Fibroblast of villous mesenchyme (primary cell): ENCODE measurements at places on chromosomes 1 and 21.

GRCh38 chr1:84156210-84156621 lies 12.1 kb downstream of the PRKACB start:
- peak; percentile 74 for DNase-seq

DNA sequence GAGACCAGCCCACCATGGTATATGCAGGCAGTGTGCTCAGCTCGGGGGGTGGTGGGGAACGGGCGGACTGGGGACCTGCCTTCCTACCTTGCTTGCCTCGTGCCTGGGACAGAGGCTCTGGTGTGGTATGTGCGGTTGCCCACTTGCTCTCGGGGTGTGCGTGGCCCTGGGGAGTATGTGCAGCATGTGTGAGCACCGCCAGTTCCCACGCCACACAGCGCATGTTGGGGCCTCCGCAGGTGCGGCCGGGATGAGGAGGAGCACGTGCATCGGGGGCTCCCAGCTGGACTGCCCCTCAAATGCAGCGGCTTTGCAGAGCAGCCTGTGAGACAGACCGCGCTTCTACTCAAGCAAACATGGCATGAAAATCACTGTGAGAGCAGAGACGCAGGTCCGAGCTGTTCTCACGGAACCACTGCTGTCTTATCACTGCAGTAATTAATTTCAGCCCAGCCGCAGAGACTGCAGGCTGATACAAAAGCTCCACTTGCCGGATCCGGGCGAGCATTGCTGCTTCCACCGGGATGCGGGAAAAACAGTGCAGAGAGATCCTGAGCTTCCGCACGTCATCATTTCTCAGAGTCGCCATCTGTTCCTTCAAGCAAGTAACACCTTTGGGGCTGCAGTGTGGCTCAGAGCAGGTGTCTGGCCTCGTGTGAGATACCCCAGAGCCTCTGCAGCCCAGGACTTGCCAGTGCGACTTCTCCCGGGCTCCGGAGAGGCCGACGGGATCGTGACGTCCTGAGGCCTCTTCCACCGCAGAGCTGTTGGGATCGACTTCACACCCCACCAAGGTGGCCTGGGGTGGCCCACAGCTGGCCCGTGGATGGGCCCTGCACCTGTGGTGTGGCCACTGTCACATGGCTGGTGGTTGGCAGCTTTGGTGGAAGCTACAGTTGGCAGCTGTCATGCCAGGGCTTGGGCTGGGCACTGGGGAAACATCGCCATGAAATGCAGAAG lies 92.6 kb upstream of the ACTRT2 start:
- DNase-seq, result no peak

- peak; percentile 99 for DNase-seq
These were observed 17.6 kb upstream of the CLIC4 start for GRCh38 chr1:24727501-24728216.

DNA sequence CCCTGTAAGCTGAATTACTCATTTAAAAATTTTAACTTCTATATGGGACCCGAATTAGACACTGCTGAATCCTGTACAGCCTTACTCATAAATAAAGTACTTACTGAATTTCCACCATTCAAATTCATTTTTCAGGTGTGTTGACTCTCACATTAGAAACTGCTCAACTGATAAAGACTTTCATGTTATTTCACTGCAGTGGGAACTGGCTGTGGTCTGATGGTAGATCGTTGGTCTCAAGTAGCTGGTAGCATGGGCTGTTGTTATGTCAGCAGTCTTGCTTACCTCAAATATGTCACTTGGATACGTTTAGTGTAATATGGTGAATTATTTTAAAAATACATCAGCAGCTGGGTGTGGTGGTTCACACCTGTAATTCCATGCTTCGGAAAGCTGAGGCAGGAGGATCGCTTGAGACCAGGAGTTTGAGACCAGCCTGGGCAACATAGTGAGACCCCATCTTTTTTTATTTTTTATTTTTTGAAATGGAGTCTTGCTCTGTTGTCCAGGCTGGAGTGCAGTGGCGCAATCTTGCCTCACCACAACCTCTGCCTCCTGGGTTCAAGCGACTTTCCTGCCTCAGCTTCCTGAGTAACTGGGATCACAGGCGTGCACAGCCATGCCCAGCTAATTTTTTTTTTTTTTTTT lies 10.4 kb downstream of the DEGS1 start:
- no peak for DNase-seq
